ENCODE measurements at places on chromosomes 12 and 14.

GRCh38 chr14:99440278-99440677 lies 40.4 kb downstream of the SETD3 start:
- no peak for DNase-seq

DNA sequence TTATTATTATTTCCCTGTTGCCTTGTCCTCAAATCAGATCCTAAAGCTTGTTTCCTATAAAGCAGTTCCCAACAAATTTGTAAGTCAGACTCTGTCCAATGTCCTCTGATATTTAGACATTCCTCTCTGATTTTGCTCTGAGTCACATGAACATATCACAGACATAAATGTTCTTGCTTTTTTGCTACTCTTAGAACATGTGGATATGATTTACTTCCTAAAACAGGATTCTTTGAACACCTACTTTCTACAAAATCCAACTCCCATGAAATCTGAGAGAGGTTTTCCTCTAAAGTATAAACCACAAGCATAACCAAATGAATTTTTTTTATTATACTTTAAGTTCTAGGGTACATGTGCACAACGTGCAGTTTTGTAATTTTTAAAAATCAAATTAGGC lies 181.3 kb upstream of the SLC38A2 start:
- DNase-seq: no peak

- no peak for DNase-seq
These were observed 29.4 kb downstream of the PTPRR start for GRCh38 chr12:70890895-70891832.

- no peak for DNase-seq
These were observed 2.7 kb downstream of the DEGS2 start for GRCh38 chr14:100156776-100157175.

- DNase-seq: no peak
These were observed 651 bp downstream of the PFKM start for GRCh38 chr12:48119834-48120195.

DNA sequence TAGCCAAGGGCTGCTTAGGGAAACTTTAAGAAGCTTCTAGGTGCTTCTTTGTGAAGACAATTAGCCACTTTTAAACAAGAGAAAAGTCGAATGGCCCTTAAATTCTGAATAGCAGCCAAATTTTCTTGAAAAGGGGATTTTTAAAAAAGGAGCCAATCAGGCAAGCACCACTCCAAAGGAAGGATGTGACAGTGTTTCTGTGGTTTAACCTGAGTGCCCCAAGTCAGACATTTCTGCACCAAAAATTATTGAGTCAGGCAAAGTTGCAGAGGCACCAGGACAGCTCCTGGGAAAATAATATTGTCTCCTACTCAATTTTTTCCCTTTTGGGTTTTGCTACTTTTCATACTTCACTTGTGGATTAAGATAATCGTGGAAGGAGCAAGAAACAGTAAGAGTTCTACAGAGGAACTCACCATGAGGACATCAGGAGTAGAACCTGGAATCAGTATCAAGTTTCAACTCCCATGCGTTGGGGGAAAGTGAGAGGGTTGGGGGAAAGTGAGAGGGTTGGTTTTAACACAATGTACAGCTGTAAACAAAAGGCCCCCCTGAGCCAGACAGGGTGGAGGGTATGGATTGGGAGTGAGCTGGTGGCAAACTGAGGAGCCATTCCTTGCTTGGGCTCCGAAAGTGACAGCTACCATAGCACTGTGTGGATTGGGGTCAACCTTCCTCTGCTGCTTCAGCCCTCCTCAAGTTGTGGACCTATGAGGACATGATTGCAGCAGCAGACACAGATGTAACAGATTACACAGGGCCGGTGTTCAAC lies 90.8 kb downstream of the SLC38A1 start:
- no peak for DNase-seq

- DNase-seq: no peak
These were observed 400.5 kb downstream of the ADAMTS20 start for GRCh38 chr12:43151441-43151981.

DNA sequence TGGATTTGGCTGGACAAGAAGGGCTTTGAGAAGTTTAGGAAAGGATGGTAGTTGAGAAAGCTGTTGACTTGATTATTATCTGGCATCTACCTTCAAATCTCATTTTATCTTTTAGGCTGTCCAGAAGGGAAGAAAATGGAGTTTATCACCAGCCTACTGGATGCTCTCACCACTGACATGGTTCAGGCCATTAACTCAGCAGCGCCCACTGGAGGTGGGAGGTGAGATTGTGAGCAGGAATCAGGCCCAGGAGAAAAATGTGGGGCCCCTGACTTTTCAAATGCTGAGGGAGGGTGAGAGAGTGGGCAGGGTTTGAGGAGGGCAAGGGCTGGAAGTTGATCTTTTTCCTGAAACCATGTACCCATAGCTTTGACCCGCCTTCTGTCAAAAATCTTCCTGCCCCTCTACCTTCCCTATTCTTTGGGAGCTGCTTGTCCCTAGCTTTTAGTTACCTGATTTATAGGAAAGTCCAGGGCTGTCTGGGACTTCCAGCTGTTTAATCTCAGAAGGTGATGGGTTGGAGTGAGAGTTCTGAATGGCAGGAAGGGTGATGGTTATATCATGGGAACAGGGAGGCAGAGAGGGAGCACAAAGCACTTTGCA lies 134.2 kb downstream of the SMOC1 start:
- DNase-seq: peak; percentile 59

DNA sequence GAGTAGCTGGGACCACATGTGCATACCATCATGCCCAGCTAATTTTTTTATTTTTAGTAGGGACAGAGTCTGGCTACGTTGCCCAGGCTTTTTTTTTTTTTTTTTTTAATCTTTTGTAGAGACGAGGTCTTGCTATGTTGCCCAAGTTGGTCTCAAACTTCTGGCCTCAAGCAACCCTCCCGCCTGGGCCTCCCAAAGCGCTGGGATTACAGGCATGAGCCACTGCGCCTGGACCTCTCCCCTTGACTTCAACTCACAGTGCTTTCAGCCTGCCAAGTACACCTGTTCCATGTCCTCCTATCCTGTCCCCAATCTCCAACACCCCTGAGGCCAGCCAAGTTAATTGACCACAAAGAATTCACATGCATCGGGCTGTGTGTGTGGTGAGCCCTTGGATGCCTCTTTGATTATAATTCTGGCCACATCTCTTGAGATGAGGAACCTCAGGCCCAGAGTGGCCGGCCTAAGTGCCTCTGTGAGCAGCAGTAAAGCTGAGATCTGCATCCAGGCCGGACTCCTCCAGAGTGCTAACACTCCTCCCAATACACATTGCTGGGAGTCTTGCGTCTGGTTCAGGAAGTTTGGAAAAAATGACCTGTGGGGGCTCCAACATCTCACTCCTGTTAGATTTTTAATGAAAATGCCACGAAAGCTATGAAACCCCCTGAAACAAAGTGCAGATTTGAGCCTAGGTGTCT lies 6.8 kb downstream of the RAB35 start:
- DNase-seq: no peak

DNA sequence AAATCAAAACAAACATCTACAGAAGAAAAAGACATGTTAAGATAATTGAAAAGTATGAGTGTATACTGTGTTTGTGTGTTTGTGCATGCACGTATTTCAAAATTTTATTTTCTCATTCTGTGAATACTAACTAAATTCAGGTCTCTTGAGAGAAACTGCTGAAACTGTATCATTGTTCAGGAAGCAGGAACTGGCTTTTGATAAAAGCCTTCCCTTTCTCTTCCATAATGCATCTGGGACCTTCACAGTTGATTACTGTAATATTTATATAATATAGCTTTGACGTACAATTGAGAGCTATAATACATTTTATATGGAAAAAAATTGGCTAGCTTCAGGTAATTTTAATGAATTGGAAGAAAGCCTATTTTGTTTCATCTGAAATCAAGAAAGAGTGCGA lies 993.5 kb downstream of the SLC6A15 start:
- DNase-seq: no peak

GRCh38 chr12:70880744-70881143 lies 39.8 kb downstream of the PTPRR start:
- no peak for DNase-seq

GRCh38 chr14:24067133-24068082 lies 4.0 kb upstream of the CPNE6 start:
- no peak for DNase-seq

GRCh38 chr12:50598321-50598862 lies 93.6 kb downstream of the DIP2B start:
- DNase-seq: no peak

DNA sequence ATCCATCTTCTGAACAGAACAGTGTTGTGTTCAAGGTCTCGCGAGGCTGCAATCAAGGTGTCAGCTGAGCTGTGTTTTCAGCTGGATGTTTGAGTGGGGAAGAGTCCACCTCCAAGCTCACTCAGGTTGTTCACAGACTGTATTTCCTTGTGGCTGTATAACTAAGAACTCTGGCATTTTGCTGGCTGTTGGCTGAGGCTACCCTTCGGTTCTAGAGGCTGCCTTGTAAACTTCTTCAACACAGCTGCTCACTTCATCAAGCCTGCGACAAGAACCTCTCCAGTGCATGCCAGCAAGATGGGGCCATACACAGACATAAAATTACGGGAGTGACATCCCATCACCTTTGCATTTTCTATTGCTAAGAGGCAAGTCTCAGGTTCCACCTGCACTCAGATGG lies 12.7 kb downstream of the FOS start:
- no peak for DNase-seq

GRCh38 chr14:25607192-25607591 lies 557.2 kb upstream of the STXBP6 start:
- DNase-seq: no peak

DNA sequence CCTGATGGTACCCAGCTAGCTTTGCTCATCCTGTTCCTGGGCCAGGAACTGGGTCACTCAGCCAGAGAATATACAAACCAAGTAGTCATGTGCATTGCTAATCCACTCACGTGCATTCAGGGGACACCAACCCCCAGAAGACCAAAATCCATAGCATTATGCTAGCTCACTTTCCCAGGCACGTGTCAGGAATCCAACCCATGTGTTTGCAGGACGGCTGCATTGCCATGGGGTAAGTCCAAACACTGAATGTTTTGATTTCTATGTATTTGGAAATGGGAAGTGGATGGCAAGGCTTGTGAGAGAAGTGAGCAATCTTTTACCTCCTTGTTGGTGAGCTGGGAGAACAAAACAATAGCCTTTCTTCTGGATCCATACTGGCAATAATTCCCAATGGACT lies 87.1 kb upstream of the FOXN3 start:
- DNase-seq: no peak

- DNase-seq: no peak
These were observed 18.1 kb upstream of the KIF26A start for GRCh38 chr14:104120281-104120741.

- no peak for DNase-seq
These were observed 247.8 kb downstream of the MSRB3 start for GRCh38 chr12:65526311-65526710.

- peak; percentile 41 for DNase-seq
These were observed 106.6 kb downstream of the PRICKLE1 start for GRCh38 chr12:42482748-42483520.

DNA sequence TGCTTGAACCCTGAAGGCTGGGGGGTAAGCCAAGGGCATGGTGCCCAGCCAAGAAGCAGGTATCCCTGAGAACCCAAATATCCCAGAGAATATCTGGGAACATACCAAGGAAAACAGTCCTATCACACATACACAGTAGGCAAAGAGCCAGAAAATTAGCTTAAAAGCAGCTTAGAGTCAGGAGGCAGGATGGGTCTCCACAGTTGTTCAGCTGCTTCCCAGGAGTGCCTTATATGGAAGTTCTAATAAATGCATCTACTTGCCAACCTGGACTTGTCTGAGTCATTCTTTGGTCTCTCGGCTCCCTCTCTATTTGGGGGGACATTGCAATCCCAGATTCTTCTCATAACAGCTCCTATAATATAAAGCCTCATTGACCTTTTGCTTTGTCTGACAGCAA lies 9.0 kb upstream of the GPR135 start:
- DNase-seq: no peak

GRCh38 chr12:43807386-43807785 lies 1.3 kb upstream of the TWF1 start:
- DNase-seq: no peak

GRCh38 chr14:71728386-71728785 lies 203.8 kb upstream of the RGS6 start:
- DNase-seq: no peak

- DNase-seq: peak; percentile 48
These were observed 37.5 kb upstream of the CORO1C start for GRCh38 chr12:108768591-108769500.

DNA sequence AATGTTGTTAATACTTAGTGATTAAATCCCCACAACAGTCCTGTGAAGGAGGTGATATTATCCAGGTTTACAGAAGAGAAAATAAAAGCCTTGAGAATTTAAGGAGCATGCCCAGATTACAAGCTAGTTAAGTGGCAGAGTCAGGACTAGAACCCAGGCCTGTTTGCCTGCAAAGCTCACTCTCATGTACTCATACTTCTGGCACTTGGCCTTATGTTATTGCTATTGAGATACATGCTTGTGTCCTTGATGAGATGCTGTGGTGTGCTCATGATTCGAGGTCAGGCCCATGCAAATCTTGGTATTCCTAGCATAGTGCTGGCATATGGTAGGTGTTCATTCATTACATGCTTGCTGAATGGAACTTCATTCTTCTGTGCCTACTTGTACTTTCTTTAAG lies 7.6 kb upstream of the EID3 start:
- no peak for DNase-seq

DNA sequence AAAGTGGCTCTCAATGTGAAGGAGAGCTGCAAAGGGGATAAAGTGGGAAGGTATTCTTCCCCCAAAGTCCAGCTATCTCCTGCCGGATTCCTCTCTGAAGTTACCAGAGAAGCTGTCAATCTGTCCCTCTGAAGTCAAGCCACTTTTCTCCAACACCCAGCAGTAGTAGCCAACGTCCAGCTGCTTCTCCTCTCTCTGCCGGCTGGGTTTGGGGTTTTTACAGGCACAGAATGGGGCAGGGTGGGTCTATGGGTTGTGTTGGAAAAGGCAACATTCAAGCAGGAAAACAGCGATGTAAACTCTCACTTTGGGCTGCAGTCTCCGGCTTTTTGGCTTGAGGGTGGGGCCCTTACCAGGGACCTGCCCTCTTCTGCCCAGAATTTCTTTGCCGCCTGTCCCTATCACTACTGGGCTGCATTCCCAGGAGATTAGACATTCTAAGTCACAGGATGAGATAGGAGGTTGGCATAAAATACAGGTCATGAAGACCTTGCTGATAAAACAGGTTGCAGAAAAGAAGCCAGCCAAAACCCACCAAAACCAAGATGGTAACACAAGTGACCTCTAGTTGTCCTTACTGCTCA lies 16.3 kb downstream of the CAPZA3 start:
- DNase-seq: peak; percentile 33

- no peak for DNase-seq
These were observed 458.9 kb downstream of the NOVA1 start for GRCh38 chr14:26138764-26139445.

- no peak for DNase-seq
These were observed 69.3 kb downstream of the ANKS1B start for GRCh38 chr12:99915251-99916082.

DNA sequence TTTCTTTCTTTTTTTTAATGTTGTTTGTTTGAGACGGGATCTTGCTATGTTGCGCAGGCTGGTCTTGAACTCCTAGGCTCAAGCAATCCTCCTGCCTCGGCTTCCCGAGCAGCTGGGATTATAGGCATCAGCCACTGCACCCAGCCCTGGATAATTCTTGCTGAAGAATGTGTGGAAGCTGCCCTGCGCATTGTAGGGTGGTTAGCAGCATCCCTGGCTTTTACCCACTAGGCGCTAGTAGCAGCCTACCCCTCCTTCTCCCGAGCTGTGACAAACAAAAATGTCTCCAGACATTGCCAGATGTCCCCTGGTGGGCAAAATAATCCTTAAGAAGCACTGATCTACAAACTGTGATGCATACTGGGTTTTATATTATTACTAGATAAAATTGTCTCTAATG lies 6.6 kb downstream of the DCAF4 start:
- DNase-seq: no peak

GRCh38 chr12:49515266-49515665 lies 23.6 kb upstream of the KCNH3 start:
- no peak for DNase-seq

GRCh38 chr12:28216016-28216415 lies 25.8 kb downstream of the CCDC91 start:
- no peak for DNase-seq

Data from hematopoietic multipotent progenitor cell treated with erythropoietin and hydrocortisone succinate and interleukin-3 and kit ligand, for 8 days (in vitro differentiated cells).